Glutamatergic neuron (in vitro differentiated cells): ENCODE measurements at places on chromosomes 5 and 9. TPM values are rescaled to one million over a fixed set of nuclear protein-coding genes. Genes with fewer than 3 reads are reported as not detected.
A peak's percentile ranks its signal among the peaks of the same experiment; 100 is the strongest.

Gene CDC20B
- total RNA-seq, result 0.34 TPM

Gene MGAT1
- 45.6 TPM for total RNA-seq

Gene SETX
- total RNA-seq, result 48.4 TPM

- DNase-seq, result peak; percentile 72
These were observed 15.8 kb downstream of the CWC27 start for GRCh38 chr5:64784451-64785025.

GRCh38 chr9:111158363-111158762 is 120.1 kb upstream of the LPAR1 start:
- DNase-seq, result no peak

DNA sequence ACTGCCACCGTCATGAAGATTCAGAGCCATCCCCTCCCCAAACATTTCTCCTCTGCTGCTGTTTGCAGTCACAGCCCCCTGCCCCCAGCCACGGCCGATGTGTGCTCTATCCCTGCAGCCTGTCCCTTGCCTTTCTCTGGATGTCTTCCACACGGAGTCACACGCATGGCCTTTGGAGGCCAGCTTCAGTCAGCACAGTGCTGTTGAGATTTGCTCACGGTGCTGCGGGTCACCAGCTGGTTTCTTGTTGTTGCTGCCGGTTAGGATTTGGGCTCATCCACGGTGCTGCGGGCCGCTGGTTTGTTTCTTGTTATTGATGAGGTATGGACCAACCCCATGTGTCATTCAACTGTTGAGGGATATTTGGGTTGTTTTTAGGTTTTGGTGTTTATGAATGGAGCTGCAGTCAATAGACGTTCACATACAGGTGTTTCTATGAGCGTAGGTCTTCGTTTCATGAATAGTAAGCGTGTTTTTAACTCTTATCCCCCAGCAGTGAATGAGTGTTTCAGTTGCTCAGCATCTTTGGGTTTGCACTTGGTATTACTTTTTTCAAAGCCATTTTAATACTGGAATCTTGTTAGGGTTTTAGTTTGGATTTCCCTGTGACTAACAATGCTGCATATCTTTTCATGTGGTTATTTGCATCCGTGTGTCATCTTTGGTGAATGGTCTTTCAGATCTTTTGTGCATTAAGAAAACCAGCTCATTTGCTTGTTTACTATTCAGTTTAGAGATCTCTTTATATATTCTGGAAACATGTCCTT is 57.6 kb downstream of the AHRR start:
- DNase-seq, result peak; percentile 11

- DNase-seq, result no peak
These were observed 39.3 kb downstream of the DUSP1 start for GRCh38 chr5:172731680-172732074.

DNA sequence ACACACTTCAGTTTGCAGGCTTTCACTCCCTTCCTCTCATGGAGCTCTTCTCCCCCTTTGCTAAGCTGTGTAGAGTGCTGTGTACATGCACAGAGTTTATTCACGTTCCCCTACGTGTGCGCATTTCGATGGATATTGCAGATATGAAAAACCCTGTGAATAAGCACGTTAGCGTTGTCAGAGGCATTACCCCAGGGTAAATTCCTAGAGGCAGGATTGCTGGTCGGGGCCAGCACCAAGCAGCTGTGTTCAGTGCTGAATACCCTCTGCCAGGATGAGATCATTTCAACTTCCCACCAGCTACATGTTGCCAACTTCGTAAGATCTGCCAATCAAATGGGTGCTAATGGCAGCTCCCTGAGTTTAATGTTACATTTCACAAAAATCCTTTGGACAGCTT is 172.3 kb upstream of the PPP1R26 start:
- no peak for DNase-seq

DNA sequence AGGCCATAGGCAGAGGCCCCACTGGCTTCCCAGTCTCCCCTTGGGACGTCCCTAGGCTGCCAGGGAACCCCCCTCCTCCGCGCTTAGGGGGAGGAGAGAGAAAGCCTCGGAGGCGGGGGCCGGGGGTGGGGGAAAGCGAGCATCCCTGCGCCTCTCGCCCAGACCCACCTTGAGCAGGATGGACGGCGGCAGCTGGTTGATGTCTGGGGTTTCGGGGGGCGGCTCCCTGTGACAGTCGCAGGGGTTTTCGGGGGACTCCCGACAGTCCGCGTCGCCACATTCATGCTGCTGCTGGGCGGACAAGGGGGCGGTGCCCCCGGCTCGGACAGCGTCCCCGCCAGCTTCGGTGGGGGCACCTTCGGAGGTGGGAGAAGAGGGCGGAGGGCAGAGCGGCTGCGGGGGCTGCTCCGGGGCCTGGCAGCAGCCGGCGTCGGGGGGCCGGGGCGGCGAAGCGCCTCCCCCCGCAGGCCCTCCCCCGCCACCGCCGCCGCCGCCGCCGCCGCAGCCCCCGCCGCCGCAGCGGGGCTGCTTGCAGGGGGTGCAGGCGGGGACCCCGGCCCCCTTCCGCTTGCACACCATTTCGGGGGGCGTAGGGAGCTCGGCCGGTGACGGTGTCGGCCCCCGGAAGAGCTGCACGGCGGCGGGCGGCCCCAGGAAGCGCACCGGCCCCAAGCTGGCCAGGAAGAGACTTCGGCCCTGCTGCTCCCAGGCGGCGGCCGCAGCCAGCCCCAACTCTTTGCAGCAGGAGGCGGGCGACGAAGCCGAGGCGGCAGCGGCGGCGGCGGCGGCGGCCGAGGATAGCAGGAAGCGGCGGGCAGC is 1.2 kb downstream of the FBXL17 start:
- peak; percentile 75 for DNase-seq

DNA sequence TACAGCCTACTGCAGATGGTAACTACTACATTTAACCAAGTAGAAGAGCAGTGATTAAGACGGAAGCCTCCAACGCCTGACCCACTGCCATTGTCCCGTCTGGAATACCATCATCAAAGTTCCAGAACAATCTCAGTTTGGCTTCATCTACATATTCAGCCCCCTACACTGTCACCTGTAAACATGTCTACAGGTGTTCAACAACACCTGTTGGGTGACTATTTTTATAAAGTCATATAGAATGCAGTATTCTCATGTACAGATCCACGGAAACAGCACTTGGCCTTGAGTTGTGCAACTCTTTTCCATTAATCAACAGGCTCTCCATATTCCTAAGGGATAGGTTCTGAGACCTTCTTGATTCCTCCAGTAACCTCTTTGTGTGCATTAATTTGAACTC is 53.3 kb upstream of the AGXT2 start:
- DNase-seq, result no peak

DNA sequence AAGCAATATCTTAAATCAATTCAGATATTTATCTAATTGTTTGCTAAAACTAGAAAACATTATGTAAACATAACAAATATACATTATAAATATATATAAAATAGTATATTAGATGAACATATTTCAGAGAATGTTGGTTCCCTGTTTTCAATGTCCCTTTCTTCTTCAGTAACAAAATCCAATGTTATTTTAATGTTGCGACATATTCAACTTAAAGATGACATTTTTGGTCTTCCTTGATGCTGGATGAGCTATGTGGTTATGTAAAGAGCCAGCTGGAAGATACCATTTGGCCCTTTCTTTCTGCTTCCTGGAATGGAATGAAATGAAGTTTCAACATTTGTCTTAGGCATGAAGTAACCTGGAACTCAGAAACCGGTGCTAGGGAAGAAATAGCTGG is 668.1 kb upstream of the CDH6 start:
- DNase-seq, result no peak

DNA sequence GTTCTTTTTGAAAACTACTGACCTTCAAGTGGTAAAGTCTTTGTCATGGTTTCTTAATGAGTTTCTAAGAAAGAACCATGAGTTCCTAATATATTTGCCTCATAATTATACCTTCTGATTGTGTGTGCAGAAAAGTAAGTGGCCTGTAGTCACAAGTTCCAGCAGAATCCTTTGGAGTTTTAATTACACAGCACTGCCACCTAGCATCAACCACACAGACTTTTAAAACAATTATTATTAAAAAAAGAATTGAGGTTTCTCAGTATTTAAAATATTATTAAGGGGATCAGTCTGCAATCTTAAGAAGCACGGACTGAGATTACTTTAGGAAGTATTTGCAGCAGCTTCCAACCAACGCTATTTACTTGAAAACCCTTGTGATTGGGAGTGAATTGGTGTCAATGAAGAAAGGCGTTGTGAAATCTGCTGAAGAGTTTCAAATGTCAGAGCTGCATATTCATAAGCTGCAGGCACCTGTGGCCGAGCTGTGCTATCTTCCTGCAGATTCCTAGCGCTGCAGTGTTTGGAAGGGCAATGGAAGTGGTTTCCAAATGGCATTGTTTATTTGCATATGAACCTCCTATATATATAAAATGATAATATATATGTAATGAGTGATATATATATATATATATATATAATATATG is 1074.2 kb upstream of the WWC1 start:
- DNase-seq, result no peak

GRCh38 chr9:92097997-92098482 is 17.2 kb downstream of the SPTLC1 start:
- peak; percentile 47 for DNase-seq
